ENCODE measurements at places on chromosomes 2 and 18.
A peak's percentile ranks its signal among the peaks of the same experiment; 100 is the strongest.

DNA sequence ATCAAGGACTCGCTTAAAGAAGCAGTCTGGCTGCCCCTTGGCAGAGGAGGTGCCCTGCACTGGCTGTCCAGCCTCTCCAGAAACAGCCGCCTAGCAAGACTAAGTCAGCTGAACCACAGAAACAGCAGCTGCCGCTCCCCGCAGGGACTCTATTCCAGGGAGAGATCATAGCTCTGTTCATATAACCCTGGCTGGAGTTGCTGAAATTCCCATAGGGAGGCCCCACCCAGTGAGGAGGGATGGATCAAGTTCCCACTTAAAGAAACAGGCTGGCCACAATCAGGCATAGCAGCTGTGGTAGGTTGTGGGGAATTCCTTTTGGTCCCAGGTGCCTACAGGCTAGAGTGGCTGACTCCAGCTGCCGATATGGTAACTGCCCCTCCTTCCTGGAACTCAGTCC, 74.2 kb upstream of the MC4R start:
- DNase-seq: peak; percentile 33

GRCh38 chr2:73970850-73971471, 13.7 kb upstream of the TET3 start:
- peak; percentile 26 for DNase-seq

DNA sequence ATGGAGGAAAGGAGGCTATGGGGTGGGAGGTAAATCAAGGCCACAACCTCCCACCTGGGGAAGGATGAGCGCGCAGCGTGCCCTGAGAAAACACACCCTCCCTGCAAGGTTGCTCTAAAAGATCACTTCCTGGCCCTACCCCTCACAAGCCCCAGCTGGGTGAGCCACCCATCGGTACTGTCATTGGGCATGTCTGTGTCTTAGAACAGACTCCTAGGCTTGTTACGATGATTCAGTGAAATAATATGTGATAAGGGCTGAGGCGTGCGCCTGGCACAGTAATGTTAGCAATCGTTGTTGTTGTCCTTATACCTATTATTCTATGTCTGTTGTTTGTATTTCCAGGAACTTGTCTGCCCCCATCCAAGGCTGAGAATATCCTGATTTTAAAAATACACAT, 175.1 kb downstream of the ZFP36L2 start:
- no peak for DNase-seq

DNA sequence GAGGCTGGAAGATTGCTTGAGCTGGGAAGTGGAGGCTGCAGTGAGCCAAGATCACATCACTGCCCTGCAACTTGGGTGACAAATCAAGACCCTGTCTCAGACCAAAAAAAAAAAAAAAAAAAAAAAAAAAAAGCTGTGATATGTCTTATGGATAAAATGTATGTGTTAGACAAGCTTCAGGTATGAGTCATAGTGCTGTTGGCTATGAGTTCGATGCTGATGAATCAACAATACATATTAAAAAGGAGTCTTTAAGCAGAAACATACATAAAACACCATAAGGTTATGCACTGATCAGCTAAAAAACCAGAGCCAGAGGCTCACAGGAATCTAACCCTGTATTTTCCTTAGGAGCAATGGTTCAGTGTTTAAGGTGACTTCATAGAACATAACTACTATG, 332.3 kb downstream of the NCKAP5 start:
- DNase-seq: no peak

GRCh38 chr18:11857177-11857887, 6.1 kb downstream of the CHMP1B start:
- no peak for DNase-seq

- no peak for DNase-seq
Measured at GRCh38 chr2:10668402-10669012, 21.3 kb downstream of the NOL10 start.
